ENCODE measurements at places on chromosomes 4 and X. TPM values are rescaled to one million over a fixed set of nuclear protein-coding genes. Genes with fewer than 3 reads are reported as not detected.
A peak's percentile ranks its signal among the peaks of the same experiment; 100 is the strongest.

DNA sequence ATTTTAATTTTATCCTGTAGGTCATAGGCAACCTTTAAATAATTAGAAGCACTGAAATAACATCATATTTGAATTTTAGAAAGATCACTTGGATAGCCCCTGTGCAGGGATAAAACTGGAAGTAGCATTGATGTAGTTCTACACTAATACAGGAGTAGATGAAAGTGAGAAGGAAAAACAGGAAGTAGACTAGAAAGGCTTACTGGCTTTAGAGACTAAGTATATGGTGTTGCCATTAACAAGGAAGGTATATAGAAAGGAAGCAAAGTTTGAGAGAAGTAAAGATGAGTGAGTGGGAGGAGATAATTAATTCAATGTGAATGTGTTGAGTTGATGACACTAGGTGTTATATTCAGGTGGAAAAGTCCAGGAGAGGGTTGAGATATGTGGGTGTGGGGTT is 73.1 kb upstream of the EPGN start:
- no peak overlapping the region for H3K27ac ChIP-seq
- peaks cover 18% of the 10 kb centered on the region for H3K4me1 ChIP-seq
- DNase-seq: no peak
- H3K27me3 ChIP-seq: no peaks in the 10 kb centered on the region
- peaks cover 20% of the 10 kb centered on the region for H3K36me3 ChIP-seq

DNA sequence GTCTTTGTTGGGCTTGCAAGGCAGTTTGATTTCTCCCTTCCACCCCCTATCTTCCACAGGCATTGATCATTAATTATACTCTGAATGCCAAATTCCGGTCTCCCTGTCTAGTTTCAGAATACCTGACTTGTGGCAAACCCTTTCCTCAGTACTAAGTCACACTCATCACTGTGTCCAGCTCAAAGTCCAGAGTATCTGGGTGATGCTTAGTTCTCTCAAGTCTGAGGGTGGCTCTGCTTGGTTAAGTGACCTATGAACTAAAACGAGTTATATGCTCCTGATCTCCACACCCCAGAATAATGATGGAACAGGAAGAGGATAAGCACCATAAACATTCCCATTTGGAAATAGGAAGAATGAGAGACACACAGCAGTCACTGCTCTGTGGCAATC is 6.5 kb downstream of the SMIM9 start:
- no peaks in the 10 kb centered on the region for H3K4me1 ChIP-seq
- no peak for DNase-seq
- no peaks in the 10 kb centered on the region for H3K36me3 ChIP-seq
- peaks cover 38% of the 10 kb centered on the region for H3K27me3 ChIP-seq
- no peak overlapping the region for H3K27ac ChIP-seq
- no peak overlapping the region for H3K4me3 ChIP-seq

- no peaks in the 10 kb centered on the region for H3K27me3 ChIP-seq
- peak overlapping the region; percentile 37 for H3K27ac ChIP-seq
- H3K4me3 ChIP-seq: no peak overlapping the region
These were observed 8.8 kb downstream of the TMPRSS11D start for GRCh38 chr4:67874986-67875385.

DNA sequence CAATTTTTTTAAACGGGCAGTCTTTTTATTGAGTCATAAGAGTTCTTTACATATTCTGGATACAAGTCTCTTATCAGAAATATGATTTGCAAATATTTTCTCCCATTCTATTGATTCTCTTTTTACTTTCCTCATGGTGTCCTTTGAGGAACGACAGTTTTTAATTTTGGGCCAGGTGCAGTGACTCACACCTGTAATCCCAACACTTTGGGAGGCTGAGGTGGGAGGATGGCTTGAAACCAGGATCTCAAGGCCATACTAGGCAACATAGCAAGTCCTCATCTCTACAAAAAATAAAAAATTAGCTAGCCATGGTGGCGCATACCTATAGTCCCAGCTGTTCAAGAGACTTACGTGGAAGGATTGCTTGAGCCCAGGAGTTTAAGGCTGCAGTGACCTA is 66.1 kb upstream of the RGN start:
- no peaks in the 10 kb centered on the region for H3K36me3 ChIP-seq
- no peak overlapping the region for H3K27ac ChIP-seq
- no peaks in the 10 kb centered on the region for H3K4me1 ChIP-seq
- no peak for DNase-seq

Gene ARHGAP6
- total RNA-seq: not detected

GRCh38 chr4:159237975-159238374 is 135.1 kb downstream of the RAPGEF2 start:
- H3K27me3 ChIP-seq: no peaks in the 10 kb centered on the region
- peaks cover 9% of the 10 kb centered on the region for H3K4me1 ChIP-seq
- DNase-seq: no peak
- H3K27ac ChIP-seq: no peak overlapping the region
- H3K4me3 ChIP-seq: no peak overlapping the region
- H3K36me3 ChIP-seq: peaks cover 11% of the 10 kb centered on the region

DNA sequence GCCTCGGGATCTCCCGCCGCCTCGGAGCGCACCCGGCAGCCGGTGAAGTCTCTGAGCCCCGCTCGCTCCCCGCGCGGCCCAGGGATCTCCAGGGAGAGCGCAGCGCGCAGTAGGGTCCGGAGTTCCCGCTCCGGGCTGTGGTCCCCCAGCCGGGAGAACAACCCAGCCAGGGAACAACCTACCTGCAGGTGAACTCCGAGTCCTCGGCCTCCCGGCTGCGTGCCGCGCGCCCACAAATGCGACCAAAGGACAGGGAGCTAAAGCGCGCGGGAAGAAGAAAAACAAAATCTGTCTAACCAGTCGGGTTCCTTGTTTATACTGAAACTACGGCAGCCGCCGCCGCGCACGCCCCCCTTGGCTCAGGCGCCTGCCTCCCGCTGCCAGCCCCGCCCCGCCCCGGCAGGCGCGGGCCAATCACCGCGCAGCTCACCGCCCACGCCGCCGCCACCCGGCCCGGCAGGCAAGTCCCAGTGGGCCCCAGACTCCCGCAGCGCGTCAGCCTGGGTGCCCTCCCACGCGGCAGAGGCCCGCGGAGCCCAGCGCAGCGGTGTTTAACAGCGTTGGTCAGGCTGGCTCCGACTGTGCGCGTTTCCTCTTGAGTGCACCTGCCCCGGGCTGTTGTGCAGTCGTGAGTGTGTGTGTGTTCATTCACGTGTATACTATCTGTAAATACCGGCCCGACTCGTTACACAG is at the start of gene RASGEF1B:
Gene RASGEF1B (minus strand): TSS at position 320 of the 693 bp plus-strand sequence. CDS start 12,399 bp downstream, outside the sequence.
- peak within 1 kb of the TSS; percentile 80 for H3K4me3 ChIP-seq
- peaks cover 27% of the 10 kb centered on the region for H3K4me1 ChIP-seq
- peak; percentile 80 for DNase-seq
- H3K27ac ChIP-seq: peak within 1 kb of the TSS; percentile 73
- no peaks in the 10 kb centered on the region for H3K36me3 ChIP-seq

GRCh38 chr4:100162027-100162685 is 28.1 kb downstream of the DDIT4L start:
- H3K27ac ChIP-seq: no peak overlapping the region
- no peaks in the 10 kb centered on the region for H3K4me1 ChIP-seq
- H3K4me3 ChIP-seq: no peak overlapping the region

Data from MCF 10A (cell line).